ENCODE measurements at places on chromosomes 12 and 14.

GRCh38 chr14:93712079-93712837, 76.0 kb downstream of the PRIMA1 start:
- DNase-seq, result no peak

DNA sequence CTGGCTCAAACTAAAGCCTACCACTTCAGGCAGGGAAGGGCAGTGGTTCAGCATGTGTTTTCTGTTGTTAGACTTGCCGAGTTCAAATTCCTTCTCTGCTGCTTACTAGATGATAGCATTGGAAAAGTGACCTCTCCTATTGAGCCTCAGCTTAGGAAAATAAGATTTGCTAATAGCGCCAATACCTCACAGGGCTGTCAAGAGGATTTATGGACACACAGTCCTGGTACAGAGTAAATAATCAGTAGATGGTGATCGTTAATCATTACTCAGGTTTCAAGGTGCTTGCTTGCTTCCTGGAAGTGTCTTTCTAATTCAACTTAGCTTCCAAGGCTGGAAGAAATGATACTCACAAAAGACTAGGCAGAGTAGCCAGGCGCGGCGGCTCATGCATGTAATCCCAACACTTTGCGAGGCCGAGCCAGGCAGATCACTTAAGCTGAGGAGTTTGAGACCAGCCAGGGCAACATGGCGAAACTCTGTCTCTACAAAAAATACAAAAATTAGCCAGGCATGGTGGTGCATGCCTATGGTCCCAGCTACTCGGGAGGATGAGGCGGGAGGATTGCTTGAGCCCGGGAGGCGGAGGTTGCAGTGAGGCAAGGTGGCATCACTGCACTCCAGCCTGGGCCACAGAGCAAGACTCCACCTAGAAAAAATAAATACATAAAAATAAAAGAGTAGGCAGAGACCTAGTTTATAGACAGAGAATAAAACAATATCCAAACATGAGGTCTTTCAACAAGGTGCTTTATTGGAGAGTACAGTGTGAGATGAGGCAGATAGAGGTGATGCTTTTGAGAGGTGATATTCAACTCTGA, 6.0 kb downstream of the PLA2G1B start:
- no peak for DNase-seq

GRCh38 chr14:89625244-89625713, 208.2 kb upstream of the FOXN3 start:
- DNase-seq, result no peak

DNA sequence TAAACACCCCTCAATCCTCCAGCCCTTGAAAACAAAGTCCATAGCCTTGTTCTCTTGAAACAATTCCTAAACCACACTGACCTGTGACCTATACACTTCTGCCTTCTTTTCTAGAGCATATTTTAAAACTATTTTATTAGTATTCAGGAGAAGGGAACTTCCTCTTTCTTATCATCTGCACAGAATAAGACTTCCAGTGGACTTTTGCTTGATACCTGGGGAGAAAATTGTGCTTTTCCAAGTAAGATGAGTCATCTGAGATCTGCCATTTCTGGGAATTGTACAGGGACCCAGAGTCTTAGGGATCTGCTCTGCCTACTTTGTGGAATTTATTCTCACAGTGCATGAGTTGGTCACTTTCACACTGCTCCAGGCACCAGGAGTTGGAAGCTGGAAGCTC, 10.5 kb upstream of the WNT5B start:
- no peak for DNase-seq

- DNase-seq, result no peak
Measured at GRCh38 chr12:47067771-47068431, 11.5 kb upstream of the PCED1B start.

DNA sequence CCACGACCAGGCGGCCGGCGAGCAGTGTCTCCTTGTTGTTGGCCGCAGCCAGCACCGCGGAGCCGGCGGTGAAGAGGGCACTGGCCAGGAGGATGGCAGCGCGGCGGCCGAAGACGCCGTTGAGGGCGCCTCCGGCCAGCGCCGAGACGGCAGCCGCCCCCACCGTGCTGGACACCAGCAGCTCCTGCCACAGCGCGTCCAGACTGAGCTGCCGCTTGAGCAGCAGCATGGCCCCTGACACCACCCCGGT, 691 bp downstream of the SLC2A13 start:
- no peak for DNase-seq

DNA sequence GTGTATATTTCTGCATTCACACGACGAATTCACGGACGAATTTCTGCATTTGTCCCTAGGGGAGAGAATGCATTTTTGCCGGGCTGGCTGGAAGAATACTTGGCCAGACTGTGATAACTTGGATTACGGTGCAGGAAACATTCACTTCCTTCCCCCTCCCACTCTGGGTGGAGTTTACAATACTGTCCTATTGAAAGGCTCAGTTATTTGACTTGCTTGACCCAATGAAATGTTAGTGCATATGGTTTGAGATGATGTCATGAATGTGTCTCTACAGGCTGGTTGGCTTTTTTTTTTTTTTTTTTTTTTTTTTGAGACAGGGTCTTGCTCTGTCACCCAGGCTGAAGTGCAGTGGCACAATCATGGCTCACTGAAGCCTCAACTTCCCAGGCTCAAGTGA, 90.7 kb upstream of the NOS1 start:
- DNase-seq, result no peak

DNA sequence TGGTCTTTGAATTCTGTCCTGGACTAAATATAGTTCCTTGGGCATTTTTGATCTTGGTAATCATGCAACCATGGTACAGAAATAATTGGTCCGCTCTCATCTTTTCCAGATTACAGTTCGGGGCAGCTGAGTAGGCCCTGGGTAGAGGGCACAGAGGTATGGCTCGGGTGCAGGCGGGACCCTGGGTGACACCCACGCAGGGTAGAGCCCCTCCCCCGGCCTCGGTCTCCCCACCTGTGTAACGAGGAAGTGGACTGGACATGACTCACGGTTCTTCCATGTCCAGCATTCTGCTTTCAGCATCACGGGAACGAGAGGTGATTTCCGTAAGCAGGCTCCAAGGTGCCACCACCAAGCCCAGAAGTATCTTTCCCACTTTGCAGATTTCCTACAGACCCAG, 91.0 kb upstream of the DIO3 start:
- DNase-seq, result no peak

- DNase-seq, result no peak
Measured at GRCh38 chr12:62297321-62297720, 37.1 kb downstream of the USP15 start.

- DNase-seq, result no peak
Measured at GRCh38 chr12:18552829-18553228, 185.0 kb downstream of the PLCZ1 start.

GRCh38 chr12:94178054-94178453, 29.7 kb downstream of the PLXNC1 start:
- DNase-seq, result no peak

DNA sequence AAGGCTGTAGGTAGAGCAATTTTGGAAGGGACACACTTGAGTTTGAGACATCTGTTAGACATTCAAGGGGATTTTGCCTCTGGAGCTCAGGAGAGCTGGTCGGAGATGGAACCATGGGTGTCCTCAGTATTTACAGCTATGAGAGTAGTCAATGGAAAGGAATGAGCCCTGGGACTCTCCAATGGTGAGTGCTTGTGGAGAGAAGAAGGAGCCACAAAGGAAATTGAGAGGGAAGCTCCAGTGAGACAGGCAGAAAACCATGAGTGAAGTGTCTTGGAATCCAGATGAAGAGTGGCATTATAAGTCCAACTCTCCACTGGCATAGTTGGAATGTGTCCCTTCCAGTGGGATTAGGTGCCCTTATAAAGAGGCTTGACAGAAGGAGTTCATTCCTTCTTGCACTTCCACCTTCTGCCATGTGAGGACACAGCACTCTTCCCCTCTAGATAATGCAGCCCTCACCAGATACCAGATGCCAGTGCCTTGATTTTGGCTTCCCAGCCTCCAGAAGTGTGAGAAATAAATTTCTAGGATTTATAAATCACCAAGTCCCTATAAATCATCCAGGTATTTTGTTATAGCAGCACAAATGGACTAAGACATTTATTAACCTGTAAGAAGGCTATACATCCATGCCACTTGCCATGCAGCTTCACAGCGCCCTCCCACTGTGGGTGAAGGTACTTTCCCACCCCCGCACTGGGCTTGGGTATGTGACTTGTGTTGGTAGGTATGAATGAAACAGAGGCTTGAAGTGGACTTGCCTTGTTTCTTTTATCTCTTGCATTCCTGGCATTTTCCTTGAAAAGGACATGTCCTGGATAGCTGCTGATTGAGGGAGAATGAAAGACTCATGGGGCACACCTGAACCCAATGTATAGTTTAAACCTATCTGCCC, 27.3 kb downstream of the LLPH start:
- DNase-seq, result no peak

GRCh38 chr12:17266856-17267255, 660.9 kb upstream of the LMO3 start:
- no peak for DNase-seq

Measured in type B pancreatic cell (in vitro differentiated cells).